ENCODE measurements at places on chromosomes 6 and 20.

- DNase-seq, result no peak
These were observed 29.4 kb downstream of the KIF13A start for GRCh38 chr6:17957904-17958620.

- DNase-seq, result no peak
These were observed 2.7 kb downstream of the MOCS1 start for GRCh38 chr6:39931607-39932006.

- no peak for DNase-seq
These were observed 68.0 kb downstream of the PLCG1 start for GRCh38 chr20:41205313-41205712.

- no peak for DNase-seq
These were observed 49.4 kb downstream of the CTCFL start for GRCh38 chr20:57475388-57476083.

DNA sequence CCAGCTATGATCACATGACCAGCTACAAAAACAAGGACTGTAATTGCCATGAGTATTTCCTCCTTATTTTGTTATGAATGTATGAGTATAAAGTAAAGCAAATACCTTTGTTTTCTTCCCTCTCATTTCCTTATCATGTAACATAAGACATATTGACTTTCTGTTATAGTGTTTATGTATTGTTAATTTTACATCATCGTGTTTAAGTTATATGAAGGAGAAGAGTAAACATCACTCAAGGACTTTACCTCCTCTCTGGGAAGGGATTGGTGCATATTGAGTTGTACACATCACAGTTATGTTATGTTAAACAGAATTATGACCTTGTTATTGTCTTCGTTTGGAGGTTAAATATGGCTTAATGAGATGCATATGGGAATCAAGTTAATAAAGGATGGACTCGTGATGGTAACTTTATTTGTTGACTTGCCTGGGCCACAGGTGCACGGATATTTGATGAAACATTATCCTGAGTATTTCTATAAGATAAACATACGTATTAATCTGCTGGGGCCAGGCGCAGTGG lies 57.3 kb upstream of the CNKSR3 start:
- DNase-seq, result no peak

DNA sequence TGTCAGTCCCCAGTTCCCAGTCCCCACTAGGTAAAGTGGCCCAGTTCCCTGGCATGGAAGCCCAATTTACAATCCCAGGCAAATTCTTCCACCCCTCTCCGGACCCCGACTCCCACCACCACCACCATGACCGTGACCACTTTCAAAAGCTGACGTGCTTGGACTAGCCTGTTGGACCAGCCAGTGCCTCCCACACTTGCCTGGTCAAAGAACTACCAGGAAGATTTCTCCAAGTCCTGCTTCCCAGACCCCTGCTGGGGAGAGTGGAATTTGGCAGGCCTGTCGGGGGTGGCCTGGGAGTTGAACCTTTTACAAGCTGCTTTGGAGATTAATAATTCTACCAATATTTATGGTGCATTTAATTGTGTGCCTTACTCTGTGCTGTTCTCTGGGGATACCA lies 1.4 kb upstream of the PTPRT start:
- no peak for DNase-seq

GRCh38 chr6:108322728-108323127 lies 27.9 kb downstream of the AFG1L start:
- DNase-seq, result no peak

- no peak for DNase-seq
These were observed 988 bp downstream of the TXNDC5 start for GRCh38 chr6:7909323-7910276.

- no peak for DNase-seq
These were observed 45.6 kb upstream of the MAN1A1 start for GRCh38 chr6:119395192-119395591.

DNA sequence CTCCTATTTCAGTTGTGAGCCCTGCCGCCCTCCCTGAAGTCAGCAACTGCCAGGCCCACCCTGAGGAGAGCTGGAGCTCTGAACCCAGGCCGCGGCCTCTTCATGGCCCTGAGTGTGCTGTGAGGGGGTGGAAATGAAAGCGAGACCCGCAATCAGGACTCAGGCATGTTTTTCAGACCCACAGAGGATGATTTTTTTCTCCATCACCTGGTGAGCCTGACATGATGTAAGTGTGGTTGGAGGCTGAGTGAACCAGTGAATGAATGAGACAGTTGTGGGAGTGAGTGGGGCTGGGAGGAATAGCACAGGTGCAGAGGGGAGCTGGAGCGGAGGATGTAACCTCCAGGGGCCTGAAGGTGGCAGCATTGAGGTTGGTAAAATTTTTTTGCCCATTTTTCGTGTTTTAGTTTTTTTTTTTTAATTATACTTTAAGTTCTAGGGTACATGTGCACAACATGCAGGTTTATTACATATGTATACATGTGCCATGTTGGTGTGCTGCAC lies 18.3 kb downstream of the RAET1L start:
- DNase-seq, result peak; percentile 28

GRCh38 chr6:14573267-14573666 lies 455.7 kb downstream of the CD83 start:
- DNase-seq, result no peak

GRCh38 chr6:153465050-153465449 lies 334.0 kb upstream of the RGS17 start:
- no peak for DNase-seq

- DNase-seq, result no peak
These were observed 53.3 kb upstream of the DACT2 start for GRCh38 chr6:168372889-168373288.

DNA sequence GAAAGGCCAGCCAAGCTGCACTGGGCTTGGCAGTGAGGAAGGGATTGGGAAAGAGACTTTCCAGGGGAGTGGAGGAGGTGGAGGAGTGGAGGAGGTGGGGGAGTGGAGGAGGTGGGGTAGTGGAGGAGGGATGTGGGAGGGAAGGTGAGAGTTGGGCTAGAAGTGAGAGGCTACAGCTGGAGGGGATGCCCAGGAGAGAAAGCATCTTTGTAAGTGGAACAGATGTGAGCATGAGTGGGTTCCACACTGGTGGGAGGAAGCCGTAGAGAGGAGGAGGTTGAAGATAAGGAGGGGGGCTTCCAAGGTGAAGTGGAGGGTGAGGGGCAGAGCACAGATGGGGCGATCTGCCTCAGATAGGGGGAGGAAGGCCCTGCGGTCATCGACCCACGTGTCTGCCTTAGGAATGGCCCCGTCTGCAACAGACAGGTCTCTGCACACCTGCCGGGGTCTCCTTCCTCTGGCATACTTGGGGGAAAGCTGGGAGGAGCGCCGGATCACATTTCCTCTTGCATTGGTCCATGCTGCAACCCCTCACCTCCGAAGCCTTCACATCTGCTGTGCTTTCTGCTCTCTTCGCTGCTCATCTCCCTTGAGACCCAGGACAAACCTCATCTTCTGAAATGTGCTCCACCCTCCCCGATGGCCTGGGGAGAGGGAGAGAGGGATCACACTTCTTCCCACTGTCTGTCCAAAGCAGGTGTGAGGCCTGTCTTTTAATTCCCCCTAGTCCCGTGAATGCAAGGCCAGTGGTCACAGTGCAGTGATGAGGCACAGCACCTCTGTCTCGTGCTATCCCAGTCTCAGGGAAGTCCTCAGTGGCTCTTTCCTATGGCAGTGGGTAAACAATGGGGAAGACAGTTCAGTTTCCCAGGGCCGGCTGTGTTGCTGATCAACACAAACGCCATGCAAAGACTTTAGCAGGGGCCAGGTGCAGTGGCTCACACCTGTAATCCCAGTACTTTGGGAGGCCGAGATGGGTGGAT lies 48.6 kb upstream of the SNX9 start:
- no peak for DNase-seq

DNA sequence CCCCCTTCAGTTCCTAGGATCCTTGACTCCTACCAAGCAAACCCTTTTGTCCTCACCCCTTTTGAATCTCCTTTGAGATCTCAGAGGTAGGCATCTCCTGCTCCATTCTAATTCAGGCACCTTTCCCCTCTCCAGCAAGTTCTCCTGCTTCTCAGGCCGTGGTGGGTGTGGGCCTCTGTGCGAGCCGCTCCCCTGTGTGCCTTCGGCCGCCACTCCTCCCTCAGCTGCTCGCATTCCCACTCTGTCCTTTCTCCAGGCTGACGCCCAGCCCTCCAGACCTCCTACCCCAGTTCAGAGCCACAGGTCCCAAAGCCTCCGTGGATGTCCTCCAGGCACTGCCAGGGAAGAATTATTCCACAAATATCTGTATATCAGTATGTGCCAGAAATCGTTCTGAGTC lies 19.7 kb upstream of the RPS6KA2 start:
- DNase-seq, result no peak

DNA sequence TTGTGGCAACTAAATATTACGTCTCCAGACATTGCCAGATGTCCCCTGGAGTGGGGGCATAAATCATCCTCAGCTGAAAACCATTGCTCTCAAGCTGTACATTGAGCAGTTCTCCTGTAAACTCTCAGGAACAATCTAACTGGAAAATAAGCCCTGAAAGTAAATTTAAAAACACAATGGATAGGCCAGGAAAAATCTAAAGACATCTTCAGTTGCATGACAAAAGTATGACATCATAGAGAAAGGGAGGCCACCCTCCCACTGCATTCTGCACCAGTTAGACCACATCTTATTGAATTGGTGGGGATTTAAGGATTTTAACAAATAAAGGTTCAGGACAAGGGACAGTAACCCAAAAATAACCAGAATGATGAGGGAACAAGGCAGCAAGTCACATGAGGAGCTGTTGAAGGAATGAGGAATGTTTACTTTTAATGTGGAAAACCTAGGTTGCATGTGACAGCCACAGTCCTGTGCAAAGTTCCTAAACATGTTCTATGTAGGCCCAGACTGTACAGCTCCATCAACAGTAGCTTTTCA lies 5.3 kb downstream of the PLA2G7 start:
- no peak for DNase-seq

DNA sequence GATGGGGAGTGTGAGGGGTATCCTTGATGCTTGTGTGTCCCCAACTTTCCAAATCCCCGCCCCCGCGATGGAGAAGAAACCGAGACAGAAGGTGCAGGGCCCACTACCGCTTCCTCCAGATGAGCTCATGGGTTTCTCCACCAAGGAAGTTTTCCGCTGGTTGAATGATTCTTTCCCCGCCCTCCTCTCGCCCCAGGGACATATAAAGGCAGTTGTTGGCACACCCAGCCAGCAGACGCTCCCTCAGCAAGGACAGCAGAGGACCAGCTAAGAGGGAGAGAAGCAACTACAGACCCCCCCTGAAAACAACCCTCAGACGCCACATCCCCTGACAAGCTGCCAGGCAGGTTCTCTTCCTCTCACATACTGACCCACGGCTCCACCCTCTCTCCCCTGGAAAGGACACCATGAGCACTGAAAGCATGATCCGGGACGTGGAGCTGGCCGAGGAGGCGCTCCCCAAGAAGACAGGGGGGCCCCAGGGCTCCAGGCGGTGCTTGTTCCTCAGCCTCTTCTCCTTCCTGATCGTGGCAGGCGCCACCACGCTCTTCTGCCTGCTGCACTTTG lies at the start of gene TNF:
Gene TNF (plus strand): TSS at position 231 of the 567 bp plus-strand sequence. CDS start 177 bp downstream, at position 408.
- peak; percentile 69 for DNase-seq

GRCh38 chr20:1085492-1086276 lies 32.7 kb upstream of the PSMF1 start:
- DNase-seq, result no peak

GRCh38 chr6:136163260-136163659 lies 86.9 kb downstream of the MTFR2 start:
- no peak for DNase-seq

DNA sequence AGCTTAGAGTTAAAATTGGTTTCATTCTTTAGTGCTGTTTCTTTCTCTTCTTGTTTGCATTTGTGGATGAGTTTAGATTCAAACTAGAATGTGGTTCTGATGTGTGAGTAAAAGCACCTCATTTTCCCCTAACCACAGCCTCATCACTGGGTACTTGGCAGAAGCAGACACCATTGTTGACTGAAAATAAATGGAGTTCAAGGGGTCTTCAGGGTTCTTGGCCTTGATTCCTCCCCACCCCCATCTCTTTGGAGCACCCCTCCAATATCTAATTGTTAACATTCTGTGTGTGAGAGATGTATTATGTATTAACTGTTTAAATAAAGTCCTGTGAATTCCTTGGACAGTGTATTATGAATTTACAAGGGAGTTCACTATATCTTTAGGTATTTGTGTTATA lies 59.6 kb downstream of the JARID2 start:
- no peak for DNase-seq

DNA sequence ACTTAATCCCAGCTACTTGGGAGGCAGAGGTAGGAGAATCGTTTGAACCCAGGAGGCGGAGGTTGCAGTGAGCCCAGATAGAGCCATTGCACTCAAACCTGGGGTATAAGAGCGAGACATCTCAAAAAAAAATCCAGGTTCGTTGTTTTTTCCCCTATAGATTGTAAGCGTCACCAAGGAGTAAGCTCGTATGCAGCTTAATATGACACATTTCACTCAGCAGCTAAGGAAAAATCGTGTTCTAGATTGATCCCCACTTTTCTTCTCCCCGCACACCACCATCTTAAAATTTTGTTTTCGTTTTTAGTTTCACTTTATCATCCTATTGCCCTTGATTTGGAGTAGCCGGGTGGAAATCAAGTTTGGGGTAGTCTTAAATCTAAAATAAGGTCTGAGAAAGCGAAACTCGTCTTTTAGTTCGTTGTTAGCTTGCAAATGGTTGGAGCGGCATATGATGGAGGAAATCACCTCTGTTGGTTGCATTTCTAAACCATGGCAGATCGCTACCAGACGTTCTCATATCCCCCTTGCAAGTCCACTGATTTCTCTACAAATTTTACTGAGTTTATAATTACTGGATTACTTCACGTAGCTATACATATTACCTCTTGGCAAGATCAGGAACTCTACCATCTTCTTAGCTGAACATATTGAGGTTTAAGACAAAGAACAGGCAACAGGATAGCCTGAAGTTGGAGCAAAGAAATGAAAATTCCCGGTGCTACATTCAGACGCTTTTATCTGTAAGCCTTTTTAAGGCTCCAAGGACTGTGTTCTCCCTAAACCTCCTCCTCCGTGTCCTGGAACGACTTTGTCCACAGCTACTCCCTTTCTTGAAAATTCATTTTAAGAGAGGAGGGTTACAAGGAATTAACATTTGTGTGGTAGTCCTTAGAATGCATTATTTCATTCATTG lies 91.1 kb upstream of the BTN3A2 start:
- peak; percentile 14 for DNase-seq

- no peak for DNase-seq
These were observed 44.4 kb upstream of the ENPP5 start for GRCh38 chr6:46215213-46215612.

DNA sequence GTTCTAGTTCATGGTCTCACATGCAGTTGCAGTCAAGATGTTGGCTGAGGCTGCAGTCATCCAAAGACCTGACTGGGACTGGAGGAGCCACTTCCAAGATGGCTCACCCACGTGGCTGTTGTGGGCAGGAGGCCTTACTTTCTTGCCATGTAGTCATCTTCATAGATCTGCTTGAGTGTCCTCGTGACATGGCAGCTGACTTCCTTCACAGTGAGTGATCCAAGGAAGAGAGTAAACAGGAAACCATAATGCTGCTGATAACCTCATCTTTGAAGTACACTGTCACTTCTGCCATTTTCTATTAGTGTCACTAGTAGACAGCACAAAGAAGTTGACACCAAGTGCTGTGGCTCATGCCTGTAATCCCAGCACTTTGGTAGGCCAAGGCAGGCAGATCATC lies 40.1 kb upstream of the AKIRIN2 start:
- DNase-seq, result peak; percentile 21

- DNase-seq, result no peak
These were observed 217.8 kb upstream of the CCN2 start for GRCh38 chr6:132168961-132169360.
